Purkinje cell (primary cell): ENCODE measurements at places on chromosomes 16 and 17. TPM values are rescaled to one million over a fixed set of nuclear protein-coding genes. Genes with fewer than 3 reads are reported as not detected.

Gene ANKRD13B
- 1.6 and 2.1 TPM in 2 replicates for polyA plus RNA-seq

Gene GDPD1
- polyA plus RNA-seq = 109 and 139 TPM in 2 replicates

Gene CDH1
- not detected in 2 replicates for polyA plus RNA-seq

Gene CNEP1R1
- polyA plus RNA-seq = 71.1 and 74.0 TPM in 2 replicates

Gene PRSS21
- not detected in 2 replicates for polyA plus RNA-seq

Gene CPNE7
- 0.71 TPM in 1 of 2 replicates, not detected in the other for polyA plus RNA-seq

Gene NBR1
- 33.8 and 42.9 TPM in 2 replicates for polyA plus RNA-seq

Gene ZNF771
- polyA plus RNA-seq = 3.1 and 3.9 TPM in 2 replicates

Gene PITPNC1
- 4.8 and 5.1 TPM in 2 replicates for polyA plus RNA-seq

Gene SMIM5
- not detected in 2 replicates for polyA plus RNA-seq

Gene SLC47A1
- polyA plus RNA-seq = 10.7 and 13.7 TPM in 2 replicates

Gene GUCY2D
- polyA plus RNA-seq = not detected in 2 replicates

Gene ABCA9
- 1.1 and 3.0 TPM in 2 replicates for polyA plus RNA-seq

Gene KRTAP9-8
- polyA plus RNA-seq = not detected in 2 replicates

Gene PMFBP1
- 0.27 and 1.5 TPM in 2 replicates for polyA plus RNA-seq

Gene PKMYT1
- polyA plus RNA-seq = 3.1 and 3.4 TPM in 2 replicates

Gene APOBR
- not detected in 2 replicates for polyA plus RNA-seq

Gene IRF8
- polyA plus RNA-seq = 0.32 and 0.82 TPM in 2 replicates

Gene CDH5
- polyA plus RNA-seq = 0.76 TPM in 1 of 2 replicates, not detected in the other

Gene ITGAD
- polyA plus RNA-seq = not detected in 2 replicates

Gene OR4D1
- 0.48 TPM in 1 of 2 replicates, not detected in the other for polyA plus RNA-seq

Gene GSE1
- polyA plus RNA-seq = 2.4 and 5.3 TPM in 2 replicates

Gene CORO7
- 0.38 and 0.95 TPM in 2 replicates for polyA plus RNA-seq

Gene SLFN12
- 0.36 TPM in 1 of 2 replicates, not detected in the other for polyA plus RNA-seq

Gene C1QL1
- polyA plus RNA-seq = not detected in 2 replicates

Gene CFDP1
- 102 and 108 TPM in 2 replicates for polyA plus RNA-seq

Gene ANKFN1
- 4.0 TPM in 1 of 2 replicates, not detected in the other for polyA plus RNA-seq

Gene KRTAP1-5
- polyA plus RNA-seq = not detected in 2 replicates

Gene CRHR1
- polyA plus RNA-seq = 0.28 and 1.4 TPM in 2 replicates

Gene DNAH2
- polyA plus RNA-seq = 0.16 TPM in 1 of 2 replicates, not detected in the other

Gene KCNH4
- polyA plus RNA-seq = not detected in 2 replicates

Gene NACA2
- 0.53 TPM in 1 of 2 replicates, not detected in the other for polyA plus RNA-seq

Gene PIRT
- polyA plus RNA-seq = 0.20 and 0.95 TPM in 2 replicates

Gene HID1
- 5.6 and 10.2 TPM in 2 replicates for polyA plus RNA-seq

Gene NOB1
- 5.5 and 20.0 TPM in 2 replicates for polyA plus RNA-seq

Gene KRTAP17-1
- not detected in 2 replicates for polyA plus RNA-seq
